ENCODE measurements at places on chromosomes 1 and 21. TPM values are rescaled to one million over a fixed set of nuclear protein-coding genes. Genes with fewer than 3 reads are reported as not detected.
A peak's percentile ranks its signal among the peaks of the same experiment; 100 is the strongest.

AMY1C gene
- total RNA-seq: not detected

- no peaks in the 10 kb centered on the region for H3K27me3 ChIP-seq
- H3K4me3 ChIP-seq: no peak overlapping the region
- no peak overlapping the region for H3K27ac ChIP-seq
- no peak for DNase-seq
Measured at GRCh38 chr1:183605904-183606303, 15.6 kb upstream of the NCF2 start.

DNA sequence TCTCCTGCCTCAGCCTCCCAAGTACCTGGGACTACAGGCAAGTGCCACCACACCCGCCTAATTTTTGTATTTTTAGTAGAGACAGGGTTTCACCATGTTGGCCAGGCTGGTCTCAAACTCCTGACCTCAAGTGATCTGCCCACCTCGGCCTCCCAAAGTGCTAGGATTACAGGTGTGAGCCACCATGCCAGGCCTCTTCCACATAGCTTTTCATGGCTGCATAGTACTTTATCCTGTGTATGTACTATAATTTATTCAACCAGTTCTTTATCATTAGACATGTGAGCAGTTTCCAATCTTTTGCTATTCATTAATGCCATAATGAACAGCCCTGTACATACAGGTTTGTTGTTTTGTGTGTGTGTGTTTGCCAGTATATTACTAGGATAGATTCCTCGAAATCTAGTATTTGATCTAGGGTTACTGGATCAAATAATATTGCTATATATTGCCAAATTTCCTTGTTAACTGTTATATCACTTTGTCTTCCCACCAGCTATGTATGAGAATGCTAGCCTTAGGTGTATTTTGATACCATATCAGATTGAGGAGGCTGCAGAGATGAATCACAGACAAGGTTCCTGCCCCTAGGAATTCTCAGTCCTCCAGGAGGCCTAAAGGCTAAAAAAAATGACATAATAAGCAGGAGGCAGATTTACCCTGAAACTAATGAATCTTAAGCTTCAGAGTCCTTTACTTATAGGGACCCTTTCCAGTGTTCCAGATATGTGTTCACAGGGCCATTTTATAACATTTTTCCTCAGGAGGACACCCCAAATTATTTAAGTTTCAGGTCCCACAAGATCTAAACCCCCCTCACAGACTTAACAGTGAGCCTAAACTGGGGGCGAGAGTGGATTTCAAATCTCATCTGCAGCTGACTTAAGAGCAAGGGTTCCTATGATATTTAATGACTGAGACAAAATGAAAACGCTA lies 2.1 kb upstream of the PDIK1L start:
- peaks cover 36% of the 10 kb centered on the region for H3K4me1 ChIP-seq
- H3K4me3 ChIP-seq: peak overlapping the region; percentile 90
- no peak for DNase-seq
- H3K27me3 ChIP-seq: peaks cover 5% of the 10 kb centered on the region

DNA sequence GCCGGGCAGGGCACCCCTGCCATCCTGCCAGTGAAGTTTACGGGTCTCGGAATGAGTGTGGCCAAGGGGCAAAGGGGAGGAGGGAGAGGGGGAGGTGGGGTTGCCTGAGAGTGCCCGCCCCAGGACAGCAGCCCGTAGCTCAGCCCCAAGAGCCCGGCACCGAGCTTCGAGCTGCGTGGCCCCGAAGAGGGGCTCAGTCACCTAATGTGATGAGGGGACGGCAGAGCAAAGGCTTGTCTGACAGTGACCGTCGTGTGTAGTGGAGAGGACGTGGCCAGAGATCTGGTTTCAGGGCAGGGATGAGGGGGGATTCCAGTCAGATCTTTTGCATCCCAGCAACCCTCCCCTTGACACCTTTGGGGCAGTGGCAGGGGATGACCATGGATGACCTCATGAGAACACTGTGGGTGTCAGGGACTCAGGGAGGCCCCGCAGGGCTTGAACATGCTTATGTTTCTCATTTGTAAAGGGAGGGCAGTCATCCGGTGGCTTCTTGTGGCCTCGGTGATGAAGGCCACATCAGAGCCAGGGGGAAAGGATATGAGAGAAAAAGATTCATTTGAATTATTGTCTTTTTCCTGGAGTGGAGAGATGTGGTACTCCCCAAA lies 1.1 kb upstream of the TRPM2 start:
- peak overlapping the region; percentile 2 for H3K4me3 ChIP-seq
- H3K4me1 ChIP-seq: peaks cover 36% of the 10 kb centered on the region
- H3K27ac ChIP-seq: peak overlapping the region; percentile 35
- DNase-seq: no peak
- H3K36me3 ChIP-seq: peaks cover 15% of the 10 kb centered on the region

DNA sequence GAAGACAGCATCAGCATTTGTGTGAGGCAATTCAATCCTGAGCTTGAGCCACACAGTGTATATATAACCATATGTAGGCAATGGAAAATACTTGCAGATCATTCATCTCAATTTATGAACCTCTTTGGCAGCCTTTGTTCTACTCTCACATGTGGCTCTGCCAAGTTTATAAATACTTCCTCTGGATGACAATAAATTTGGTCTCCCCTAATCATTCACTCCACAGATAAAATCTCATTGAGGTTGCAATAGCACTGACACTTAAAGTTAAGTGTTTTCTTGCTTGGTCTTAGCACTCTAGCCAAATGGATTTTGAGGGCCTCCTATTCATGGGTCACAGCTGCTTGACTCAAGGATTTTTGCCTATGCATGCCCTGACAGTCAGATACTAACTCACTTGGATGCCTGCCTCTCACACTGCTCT lies 136.6 kb upstream of the VANGL1 start:
- H3K4me3 ChIP-seq: no peak overlapping the region
- DNase-seq: no peak
- no peak overlapping the region for H3K27ac ChIP-seq
- H3K36me3 ChIP-seq: no peaks in the 10 kb centered on the region

GRCh38 chr1:77303387-77303786 lies 21.6 kb downstream of the AK5 start:
- H3K27ac ChIP-seq: no peak overlapping the region
- no peaks in the 10 kb centered on the region for H3K36me3 ChIP-seq

GRCh38 chr1:225882694-225883615 lies 775 bp upstream of the TMEM63A start:
- peak overlapping the region; percentile 67 for H3K27ac ChIP-seq
- no peaks in the 10 kb centered on the region for H3K36me3 ChIP-seq
- H3K4me1 ChIP-seq: peaks cover 38% of the 10 kb centered on the region
- peaks cover 14% of the 10 kb centered on the region for H3K27me3 ChIP-seq
- DNase-seq: no peak
- peak overlapping the region; percentile 84 for H3K4me3 ChIP-seq

DNA sequence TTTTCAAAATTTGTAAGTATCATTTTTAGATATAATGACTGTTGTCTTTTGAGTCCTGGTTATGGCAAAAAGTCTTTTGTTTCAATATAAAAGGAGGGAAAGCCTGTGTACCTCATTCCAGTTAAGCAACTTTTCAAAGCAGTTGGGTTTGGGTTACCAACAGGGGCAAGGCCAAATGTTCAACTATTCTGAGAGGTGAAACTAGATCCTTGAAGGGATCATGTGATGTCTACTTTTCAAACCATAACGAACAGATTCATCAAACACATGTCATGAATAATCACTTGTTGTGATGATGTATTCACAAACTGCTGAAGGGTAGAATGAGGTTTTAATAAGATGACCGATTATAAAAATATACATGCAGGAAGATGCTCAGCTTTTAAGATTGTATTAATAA lies 171.3 kb downstream of the HHAT start:
- H3K27me3 ChIP-seq: peaks cover 2% of the 10 kb centered on the region
- no peaks in the 10 kb centered on the region for H3K4me1 ChIP-seq
- no peak overlapping the region for H3K4me3 ChIP-seq
- no peak overlapping the region for H3K27ac ChIP-seq
- no peaks in the 10 kb centered on the region for H3K36me3 ChIP-seq

DNA sequence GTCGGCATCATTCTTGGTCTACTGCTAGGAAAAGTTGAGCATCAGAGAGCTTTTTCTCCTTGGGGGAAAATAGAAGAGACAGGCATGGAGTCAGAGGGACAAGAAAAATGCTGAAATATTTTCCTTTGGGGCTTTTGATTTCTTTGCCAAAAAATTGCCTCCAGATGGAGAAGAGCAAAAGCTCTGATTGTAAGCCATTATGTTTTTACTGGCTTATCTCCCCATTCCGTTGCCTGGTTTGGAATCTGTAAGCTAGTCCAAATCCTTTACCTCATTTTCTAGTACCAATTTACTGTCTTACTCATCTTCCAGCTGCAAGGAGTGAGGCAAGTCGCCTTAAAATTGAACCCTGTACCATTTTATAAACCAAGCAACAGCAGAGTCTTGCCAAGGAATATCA lies 23.3 kb upstream of the NBL1 start:
- no peaks in the 10 kb centered on the region for H3K27me3 ChIP-seq
- peaks cover 21% of the 10 kb centered on the region for H3K36me3 ChIP-seq
- no peak overlapping the region for H3K4me3 ChIP-seq
- peaks cover 1% of the 10 kb centered on the region for H3K4me1 ChIP-seq

DNA sequence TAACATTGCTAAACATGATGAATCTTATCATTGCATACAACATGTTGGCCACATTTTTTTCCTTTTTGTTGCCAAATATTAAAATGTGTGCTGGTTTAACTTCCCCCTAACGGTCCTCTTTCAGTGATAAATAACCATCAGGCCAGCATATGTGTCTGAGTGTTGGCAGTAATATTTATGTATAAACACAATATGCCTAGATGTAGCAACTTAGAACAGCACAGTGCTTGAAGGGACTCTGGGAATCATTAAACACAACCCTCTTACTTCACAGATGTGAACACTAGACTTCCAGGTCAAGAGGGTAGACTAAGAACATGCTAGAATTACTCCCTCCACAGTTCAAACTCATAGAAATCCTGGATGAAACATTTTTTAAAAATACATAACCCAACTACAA lies 581.8 kb downstream of the PLPP3 start:
- DNase-seq: no peak
- no peaks in the 10 kb centered on the region for H3K36me3 ChIP-seq
- H3K27me3 ChIP-seq: no peaks in the 10 kb centered on the region
- H3K4me3 ChIP-seq: no peak overlapping the region
- no peak overlapping the region for H3K27ac ChIP-seq
